Stimulated activated memory B cell treated with anti-CD40 and anti-IgM and Interleukin-4, amounts not matched to agents 10 μg/mL and 1 μg/mL and 100 μg/mL, for 72 hours (primary cell): ENCODE measurements at places on chromosomes 4 and X.

GRCh38 chr4:76626686-76627465 is 191.8 kb downstream of the SHROOM3 start:
- H3K27me3 ChIP-seq = peaks cover 24% of the 10 kb centered on the region
- no peak overlapping the region for H3K4me3 ChIP-seq
- H3K36me3 ChIP-seq = no peaks in the 10 kb centered on the region
- H3K27ac ChIP-seq = no peak overlapping the region
- ATAC-seq = no peak
- no peaks in the 10 kb centered on the region for H3K4me1 ChIP-seq

DNA sequence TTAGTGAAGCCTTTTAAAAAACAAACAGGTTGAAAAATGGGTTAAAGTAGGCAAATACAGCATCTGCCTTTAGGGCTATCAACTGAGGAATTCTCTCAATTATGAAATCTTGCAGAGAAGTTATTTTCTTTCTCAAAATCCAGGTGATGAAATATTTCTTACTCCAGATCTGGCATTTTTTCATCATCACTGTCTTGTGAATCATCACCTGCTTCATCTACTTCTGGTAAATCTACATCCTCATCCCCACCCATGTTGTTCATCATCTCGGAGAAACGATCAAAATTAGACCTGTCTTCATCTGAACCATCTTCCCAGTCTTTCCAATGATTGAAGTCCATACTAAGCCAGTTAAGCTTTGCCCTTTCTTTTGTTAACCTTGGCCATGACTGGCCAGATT is 33.3 kb upstream of the HPF1 start:
- H3K4me1 ChIP-seq = peaks cover 9% of the 10 kb centered on the region
- no peak overlapping the region for H3K4me3 ChIP-seq
- no peaks in the 10 kb centered on the region for H3K36me3 ChIP-seq
- ATAC-seq = no peak
- H3K27ac ChIP-seq = no peak overlapping the region

DNA sequence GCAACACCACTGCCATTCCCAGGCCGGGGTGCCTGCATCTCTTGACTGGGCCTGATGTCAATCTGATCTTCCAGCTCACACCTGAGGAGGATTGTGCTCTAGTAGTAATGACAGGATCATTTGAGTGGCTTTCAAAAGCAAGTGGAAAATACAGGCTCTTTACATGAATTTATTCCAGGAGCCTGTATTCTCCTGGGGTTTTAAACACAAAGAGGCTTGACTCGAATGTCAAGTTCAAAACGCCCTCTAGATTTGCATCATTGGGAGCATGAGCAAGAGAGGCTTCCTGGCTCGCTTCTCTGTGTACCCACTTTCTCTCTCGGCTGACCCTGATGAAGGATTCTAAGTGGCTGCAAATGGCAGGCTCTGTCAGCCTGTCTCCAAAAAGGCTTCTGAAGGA is 199.5 kb upstream of the PUDP start:
- H3K36me3 ChIP-seq = peaks cover 14% of the 10 kb centered on the region
- H3K27ac ChIP-seq = no peak overlapping the region
- ATAC-seq = no peak
- H3K27me3 ChIP-seq = no peaks in the 10 kb centered on the region

GRCh38 chr4:12293906-12294525 is 865.3 kb upstream of the HS3ST1 start:
- no peaks in the 10 kb centered on the region for H3K27me3 ChIP-seq
- H3K4me1 ChIP-seq = no peaks in the 10 kb centered on the region
- no peak overlapping the region for H3K27ac ChIP-seq

DNA sequence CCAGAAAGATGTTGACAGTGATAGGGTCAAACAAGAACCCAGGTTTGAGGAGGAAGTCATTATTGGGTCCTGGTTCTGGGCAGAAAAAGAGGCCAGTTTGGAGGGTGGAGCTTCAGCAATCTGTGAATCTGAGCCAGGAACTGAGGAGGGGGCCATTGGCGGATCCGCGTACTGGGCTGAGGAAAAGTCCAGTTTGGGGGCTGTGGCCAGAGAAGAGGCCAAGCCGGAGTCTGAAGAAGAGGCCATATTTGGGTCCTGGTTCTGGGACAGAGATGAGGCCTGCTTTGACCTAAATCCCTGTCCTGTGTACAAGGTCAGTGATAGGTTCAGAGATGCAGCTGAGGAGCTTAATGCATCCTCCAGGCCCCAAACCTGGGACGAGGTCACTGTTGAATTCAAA is 3.7 kb downstream of the GPRASP2 start:
- H3K4me3 ChIP-seq = no peak overlapping the region
- H3K27ac ChIP-seq = no peak overlapping the region
- no peaks in the 10 kb centered on the region for H3K36me3 ChIP-seq
- peaks cover 7% of the 10 kb centered on the region for H3K4me1 ChIP-seq
- H3K27me3 ChIP-seq = peaks cover 17% of the 10 kb centered on the region

- ATAC-seq = no peak
- no peaks in the 10 kb centered on the region for H3K27me3 ChIP-seq
- H3K27ac ChIP-seq = no peak overlapping the region
These were observed 18.1 kb downstream of the USP38 start for GRCh38 chr4:143202824-143203223.

- H3K4me1 ChIP-seq = no peaks in the 10 kb centered on the region
- peak overlapping the region; percentile 44 for H3K27ac ChIP-seq
- peaks cover 14% of the 10 kb centered on the region for H3K36me3 ChIP-seq
- no peaks in the 10 kb centered on the region for H3K27me3 ChIP-seq
- no peak overlapping the region for H3K4me3 ChIP-seq
- ATAC-seq = no peak
These were observed 21.4 kb downstream of the HPRT1 start for GRCh38 chrX:134481339-134481738.

- no peak for ATAC-seq
- no peaks in the 10 kb centered on the region for H3K4me1 ChIP-seq
- no peaks in the 10 kb centered on the region for H3K36me3 ChIP-seq
- H3K27me3 ChIP-seq = no peaks in the 10 kb centered on the region
These were observed 922.1 kb upstream of the SLIT2 start for GRCh38 chr4:19329631-19330030.

DNA sequence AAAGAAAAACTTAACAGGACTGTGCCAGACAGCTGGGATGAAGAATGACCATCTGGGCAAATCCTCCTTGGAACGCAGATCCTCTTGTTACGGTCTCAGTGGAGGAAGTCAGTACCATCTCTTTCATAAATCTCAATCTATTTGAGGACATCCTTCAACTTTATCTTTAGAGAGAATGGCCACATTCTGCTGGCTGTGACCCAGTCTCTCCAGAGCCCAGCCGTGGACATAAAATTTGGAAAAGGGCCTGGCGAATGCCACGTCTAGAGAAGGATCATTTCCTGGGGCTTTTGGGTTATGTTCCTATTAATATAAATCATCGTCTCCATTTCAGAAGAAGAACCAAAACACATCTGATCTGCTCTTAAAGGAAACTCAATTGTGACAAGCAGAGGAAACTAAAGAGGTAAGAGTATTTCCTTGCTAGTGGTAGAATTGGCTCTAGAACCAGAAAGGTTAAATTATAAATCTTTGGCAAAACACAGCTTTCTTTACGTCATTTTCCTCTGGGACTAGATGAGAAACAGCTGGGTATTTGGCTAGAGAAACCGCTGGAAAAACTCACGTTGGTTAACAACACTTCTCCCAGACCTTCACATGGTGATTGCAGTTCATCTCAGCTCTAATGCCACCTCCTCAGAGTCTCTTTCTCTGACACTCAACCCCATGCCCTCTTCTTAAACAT is 164.7 kb downstream of the CHIC2 start:
- H3K27ac ChIP-seq = no peak overlapping the region
- H3K36me3 ChIP-seq = no peaks in the 10 kb centered on the region
- peaks cover 44% of the 10 kb centered on the region for H3K27me3 ChIP-seq
- no peak overlapping the region for H3K4me3 ChIP-seq

DNA sequence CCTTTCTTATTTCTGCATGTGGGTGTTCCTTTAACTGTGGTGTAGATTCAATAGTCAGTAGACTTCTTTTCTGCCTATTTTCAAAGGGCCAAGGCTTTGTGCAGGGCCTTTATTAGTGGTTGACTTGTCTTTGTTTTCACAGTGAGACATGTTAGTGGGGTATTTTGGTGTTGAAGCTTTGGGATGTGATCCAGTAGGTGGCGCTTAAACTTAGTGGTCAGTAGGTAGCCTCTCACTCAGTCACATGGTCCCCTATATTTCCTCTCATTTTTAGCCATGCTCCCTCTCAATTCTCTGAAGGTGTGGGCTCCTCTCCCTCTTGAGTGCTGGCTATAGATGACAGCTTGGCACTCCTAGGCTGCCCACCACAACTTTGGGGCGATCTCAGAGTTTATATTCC is 23.4 kb upstream of the SLC10A7 start:
- ATAC-seq = no peak
- no peaks in the 10 kb centered on the region for H3K4me1 ChIP-seq
- H3K36me3 ChIP-seq = peaks cover 17% of the 10 kb centered on the region
- no peak overlapping the region for H3K27ac ChIP-seq
